Spleen (tissue), 13 donors: ENCODE measurements at places on chromosomes 11 and 22. TPM values are rescaled to one million over a fixed set of nuclear protein-coding genes. Genes with fewer than 3 reads are reported as not detected.

The TPH1 gene
- polyA plus RNA-seq = 0.21 TPM

The STX3 gene
- 10.9 TPM for polyA plus RNA-seq

DNA sequence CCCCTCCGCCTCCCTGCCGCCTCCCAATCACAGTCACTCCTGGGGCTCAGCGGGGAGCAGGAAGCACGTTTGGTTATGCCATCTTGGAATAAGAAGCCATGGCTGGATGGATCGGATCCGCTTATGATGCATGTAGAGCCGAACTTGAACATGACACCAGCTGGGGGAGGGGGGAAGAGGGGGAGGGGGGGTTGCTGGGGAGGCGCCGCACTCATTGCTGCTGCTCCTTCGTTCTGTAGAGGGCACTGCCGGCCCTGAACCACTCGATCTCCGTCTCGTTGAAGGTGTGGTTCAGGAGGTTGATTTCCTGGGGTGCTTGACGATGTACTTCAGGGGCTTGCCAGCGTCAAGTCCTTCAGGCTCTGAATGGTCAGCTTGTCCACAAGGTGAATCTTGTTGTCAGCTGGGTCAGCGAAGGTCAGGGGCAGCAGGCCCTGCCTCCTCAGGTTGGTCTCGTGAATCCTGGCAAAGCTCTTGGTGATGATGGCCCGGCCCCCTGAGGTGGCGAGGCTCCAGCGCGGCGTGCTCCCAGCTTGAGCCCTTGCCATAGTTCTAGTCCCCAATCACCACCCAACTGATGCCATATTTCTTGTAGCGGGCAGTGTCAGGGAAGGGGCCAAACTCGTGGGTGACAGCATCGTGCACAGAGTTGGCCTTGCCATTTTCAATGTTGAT is 476.9 kb upstream of the ISX start:
- DNase-seq = no peak

DNA sequence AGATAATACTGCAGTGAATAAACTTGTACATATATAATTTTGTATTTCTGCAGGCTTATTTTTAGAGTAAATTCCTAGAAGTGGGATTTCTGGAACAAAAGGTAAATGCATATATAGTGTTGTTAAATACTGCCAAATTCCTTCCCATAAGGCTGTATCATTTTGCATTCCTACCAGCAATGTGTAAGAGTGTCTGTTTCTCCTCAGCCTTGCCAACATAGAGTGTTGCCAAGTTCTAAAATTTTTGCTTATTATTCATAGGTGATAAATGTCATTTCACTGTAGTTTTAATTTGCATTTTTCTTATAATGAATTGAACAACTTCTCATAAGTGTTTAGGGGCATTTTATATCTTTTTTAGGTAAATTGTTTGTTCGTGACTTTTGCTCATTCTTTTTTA is 174.2 kb upstream of the ZBED5 start:
- no peak for DNase-seq
